Activated T-helper 17 cell treated with anti-CD3 and anti-CD28 coated beads, Interleukin-2, amount 50 U/mL, for 72 hours (primary cell): ENCODE measurements at places on chromosomes 3 and 15. TPM values are rescaled to one million over a fixed set of nuclear protein-coding genes. Genes with fewer than 3 reads are reported as not detected.

ADGRG7 gene
- not detected for total RNA-seq

SLC22A13 gene
- 0.99 TPM for total RNA-seq

ACKR2 gene
- 1.3 TPM for total RNA-seq

C3orf62 gene
- 9.3 TPM for total RNA-seq

DNA sequence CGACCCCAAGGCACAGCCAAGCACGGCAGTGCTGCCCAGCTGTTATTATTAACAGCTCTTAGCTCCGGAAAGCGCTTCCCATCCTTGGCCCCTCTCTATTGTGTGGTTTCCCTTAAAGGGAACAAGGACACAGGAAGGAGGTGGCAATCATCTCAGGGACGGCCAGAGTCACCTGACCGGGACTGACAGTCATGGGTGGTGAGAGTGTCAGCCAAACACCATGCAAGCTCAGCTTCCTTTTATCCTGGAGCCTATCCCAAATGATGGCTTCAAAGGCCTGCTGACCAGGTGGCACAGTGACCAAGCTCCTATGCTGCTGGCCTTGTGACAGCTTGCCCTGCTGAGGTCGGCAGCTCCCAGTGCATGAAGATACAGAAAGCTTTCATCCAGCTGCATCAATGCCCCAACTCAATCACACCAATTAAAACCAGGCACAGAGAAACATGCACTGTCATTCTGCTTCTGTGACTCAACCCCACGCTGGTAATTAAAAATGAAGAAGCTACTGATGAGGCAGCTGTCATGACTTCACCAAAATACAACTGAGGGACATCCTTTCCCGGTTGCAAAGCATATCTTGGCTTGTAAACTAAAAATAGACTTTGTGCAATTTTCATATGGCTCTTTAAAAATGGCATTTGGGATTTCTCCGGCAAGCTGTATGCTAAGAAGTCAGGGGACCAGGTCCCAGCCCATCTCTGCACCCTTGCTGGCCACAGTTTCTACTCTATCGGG is 34.0 kb downstream of the PCSK6 start:
- ATAC-seq, result peak; percentile 79

GRCh38 chr15:67050062-67050461 is 15.3 kb upstream of the SMAD3 start:
- ATAC-seq, result no peak

DNA sequence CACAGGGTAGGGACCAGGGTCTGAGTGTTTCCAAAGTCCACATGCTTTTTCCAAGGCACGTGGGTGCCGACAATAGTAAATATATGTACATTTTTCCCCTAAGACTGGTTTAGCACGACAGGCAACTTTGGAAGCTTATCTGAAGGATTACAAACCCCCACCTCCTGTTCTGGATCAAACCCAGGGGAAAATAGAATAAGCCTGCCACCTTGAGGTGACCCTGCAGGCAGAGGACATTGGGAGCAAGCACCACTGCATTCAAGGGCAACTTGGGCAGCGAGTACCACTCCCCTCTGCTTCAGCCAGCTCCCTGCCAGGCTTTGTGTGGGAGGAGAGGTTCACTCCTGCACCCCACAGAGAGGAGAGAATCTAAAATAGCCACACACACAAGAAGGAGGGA is 44.8 kb downstream of the KBTBD12 start:
- ATAC-seq, result no peak
